ENCODE measurements at places on chromosomes 12 and 14.

DNA sequence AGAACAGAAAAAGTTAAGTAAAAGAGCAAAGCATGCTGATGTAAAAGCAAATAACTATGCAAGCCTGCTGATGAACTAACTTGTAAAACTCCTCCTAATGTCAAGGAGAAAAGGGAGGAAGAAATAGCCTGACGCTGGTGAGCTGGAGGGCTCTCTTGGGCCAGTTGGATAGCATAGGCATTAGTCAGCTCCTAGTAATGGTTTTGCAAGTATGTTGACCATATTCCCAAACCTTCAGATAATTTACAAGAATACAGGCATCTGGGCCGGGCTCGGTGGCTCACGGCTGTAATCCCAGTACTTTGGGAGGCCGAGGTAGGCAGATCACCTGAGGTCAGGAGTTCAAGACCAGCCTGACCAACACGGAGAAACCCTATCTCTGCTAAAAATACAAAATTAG lies 871.4 kb downstream of the C12orf50 start:
- DNase-seq: no peak

DNA sequence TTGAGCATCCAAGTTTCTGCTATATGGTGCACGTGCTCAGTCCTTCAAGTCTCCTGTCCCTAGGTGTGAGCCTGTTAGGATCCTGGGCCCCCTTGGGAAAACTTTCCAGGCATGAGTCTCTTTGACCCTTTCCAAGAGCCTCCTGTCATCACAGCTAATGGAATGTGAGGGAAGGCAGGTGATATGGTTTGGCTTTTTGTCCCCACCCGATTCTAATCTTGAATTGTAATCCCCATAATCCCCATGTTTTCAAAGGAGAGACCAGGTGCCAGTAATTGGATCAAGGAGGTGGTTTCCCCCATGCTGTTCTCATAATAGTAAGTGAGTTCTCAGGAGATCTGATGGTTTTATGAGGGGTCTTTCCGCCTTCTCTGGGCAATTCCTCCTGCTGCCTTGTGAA lies 265.5 kb downstream of the ATP23 start:
- no peak for DNase-seq

GRCh38 chr14:82667006-82667405 lies 1133.4 kb upstream of the SEL1L start:
- DNase-seq: no peak

- no peak for DNase-seq
Measured at GRCh38 chr14:20499108-20499507, 6.2 kb upstream of the RNASE10 start.

- DNase-seq: no peak
Measured at GRCh38 chr12:52659951-52660350, 7.9 kb upstream of the KRT2 start.
